ENCODE measurements at places on chromosomes 2 and 18. TPM values are rescaled to one million over a fixed set of nuclear protein-coding genes. Genes with fewer than 3 reads are reported as not detected.
A peak's percentile ranks its signal among the peaks of the same experiment; 100 is the strongest.

GRCh38 chr2:203948733-203949132, 12.2 kb downstream of the ICOS start:
- no peak for DNase-seq

- no peak for DNase-seq
Measured at GRCh38 chr2:86769838-86770237, 20.9 kb downstream of the CD8A start.

GRCh38 chr2:112661656-112662305, 16.0 kb downstream of the SLC20A1 start:
- no peak for DNase-seq

- peak; percentile 41 for DNase-seq
Measured at GRCh38 chr2:240983361-240983995, 14.9 kb upstream of the SNED1 start.

DNA sequence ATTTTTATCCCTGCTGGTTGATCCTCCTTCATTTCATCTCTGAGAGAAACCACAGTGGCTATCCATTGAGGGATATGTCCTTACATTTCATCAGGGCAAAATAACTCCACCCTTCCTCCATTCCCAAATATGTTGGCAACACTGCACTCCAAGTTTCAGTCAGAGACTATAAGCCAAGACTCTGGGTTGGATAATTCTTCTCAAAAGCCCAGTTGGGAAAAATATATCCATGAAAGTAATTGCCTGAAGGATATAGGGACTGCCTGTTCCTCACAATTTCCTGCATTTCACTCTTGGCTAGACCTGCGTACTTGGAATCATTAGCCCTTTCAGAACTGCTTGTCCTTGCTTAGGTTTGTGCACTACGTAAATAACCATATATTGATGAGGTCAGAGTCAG, 27.9 kb upstream of the EPB41L3 start:
- DNase-seq, result no peak

- DNase-seq, result no peak
Measured at GRCh38 chr2:186467421-186467820, 18.6 kb upstream of the ZC3H15 start.

DNA sequence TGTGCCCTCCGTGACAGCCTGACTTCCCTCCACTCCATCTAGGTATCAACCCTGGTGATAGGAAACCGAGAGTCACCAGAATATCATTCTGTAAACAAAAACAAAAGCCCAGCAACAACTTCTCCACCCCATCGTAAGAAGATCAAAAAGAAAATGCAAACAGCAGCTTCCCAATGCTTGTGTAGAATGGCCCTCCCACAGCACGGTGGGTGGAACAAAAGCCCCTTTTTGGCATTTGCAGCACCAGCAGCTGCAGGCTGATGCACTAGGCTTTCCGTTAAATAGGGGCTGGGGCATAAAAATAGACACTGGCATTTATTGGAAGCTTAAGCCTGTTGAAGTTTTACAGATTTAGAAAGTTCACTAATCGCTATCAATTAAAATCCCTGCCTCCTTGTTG, 513.0 kb downstream of the GALR1 start:
- no peak for DNase-seq

GRCh38 chr2:18836436-18836835, 247.1 kb upstream of the NT5C1B start:
- DNase-seq, result no peak

- DNase-seq, result no peak
Measured at GRCh38 chr2:53312721-53313120, 454.9 kb upstream of the CHAC2 start.

GRCh38 chr18:74153793-74154192, 5.5 kb downstream of the TIMM21 start:
- no peak for DNase-seq

DNA sequence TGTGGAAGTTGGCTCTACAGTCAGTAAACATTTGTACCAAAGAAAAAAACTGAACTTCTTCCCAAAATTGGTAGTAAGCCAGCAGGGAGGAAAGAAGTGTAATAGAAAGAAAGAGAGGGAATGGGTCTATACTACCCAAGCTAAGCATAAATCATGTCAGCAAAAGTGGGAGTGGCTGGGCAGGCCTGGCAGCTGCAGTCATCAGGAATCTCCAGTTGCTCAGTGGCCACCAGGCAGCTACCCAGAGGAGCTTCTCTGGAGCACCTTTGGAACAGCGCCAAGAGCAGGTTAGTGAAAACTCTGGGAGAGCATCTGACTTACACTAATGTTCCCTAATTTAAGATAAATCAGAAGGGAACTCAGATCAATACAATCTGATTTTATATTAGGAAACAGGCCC, 14.3 kb downstream of the FRZB start:
- peak; percentile 6 for DNase-seq

GRCh38 chr2:166090908-166091307, 36.9 kb downstream of the SCN1A start:
- no peak for DNase-seq

DNA sequence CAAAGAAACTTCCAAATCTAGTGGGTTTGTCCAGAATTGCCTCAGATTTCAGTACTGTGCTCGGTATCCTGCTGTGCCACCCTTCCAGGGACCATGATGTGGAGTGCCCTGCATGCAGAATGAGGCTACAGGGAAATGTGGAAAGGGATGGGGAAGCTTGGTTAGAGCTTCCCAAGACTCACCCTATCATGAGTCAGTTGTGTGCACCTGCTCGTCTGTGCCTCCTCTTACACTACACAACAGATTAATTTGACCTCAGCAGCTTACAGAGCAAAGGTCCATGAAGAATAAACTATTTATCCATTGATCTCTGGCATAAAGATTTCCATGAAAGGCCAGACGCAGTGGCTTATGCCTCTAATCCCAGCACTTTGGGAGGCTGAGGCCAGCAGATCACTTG, 21.3 kb upstream of the NCK2 start:
- no peak for DNase-seq

DNA sequence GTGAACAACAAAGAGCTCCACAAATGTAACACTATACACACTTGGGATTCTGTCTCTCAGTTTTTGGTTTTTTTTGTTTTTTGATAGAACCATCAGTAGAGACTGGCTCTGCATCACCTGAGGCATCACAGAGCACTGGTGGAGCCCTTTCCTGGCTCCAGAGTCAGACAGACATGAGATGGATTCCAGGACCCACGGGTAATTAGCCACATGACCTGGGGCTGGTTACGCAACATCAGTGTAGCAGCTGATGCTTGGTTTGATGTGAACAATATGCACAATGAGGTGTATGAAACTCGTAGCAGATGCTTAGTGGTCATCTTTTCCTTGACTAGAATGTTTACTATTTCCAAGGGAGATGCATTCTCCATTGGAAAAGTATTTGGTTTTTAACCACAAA, 40.7 kb downstream of the CMPK2 start:
- DNase-seq, result no peak

The PLGLB2 gene
- total RNA-seq, result 0.91 TPM

The NLRC4 gene
- not detected for total RNA-seq

The HOXD13 gene
- total RNA-seq, result not detected

The DTNA gene
- 9.6 TPM for total RNA-seq

The SUPT7L gene
- total RNA-seq, result 25.2 TPM

All from HCT116 (cell line).